ENCODE measurements at places on chromosomes 7 and 10.

DNA sequence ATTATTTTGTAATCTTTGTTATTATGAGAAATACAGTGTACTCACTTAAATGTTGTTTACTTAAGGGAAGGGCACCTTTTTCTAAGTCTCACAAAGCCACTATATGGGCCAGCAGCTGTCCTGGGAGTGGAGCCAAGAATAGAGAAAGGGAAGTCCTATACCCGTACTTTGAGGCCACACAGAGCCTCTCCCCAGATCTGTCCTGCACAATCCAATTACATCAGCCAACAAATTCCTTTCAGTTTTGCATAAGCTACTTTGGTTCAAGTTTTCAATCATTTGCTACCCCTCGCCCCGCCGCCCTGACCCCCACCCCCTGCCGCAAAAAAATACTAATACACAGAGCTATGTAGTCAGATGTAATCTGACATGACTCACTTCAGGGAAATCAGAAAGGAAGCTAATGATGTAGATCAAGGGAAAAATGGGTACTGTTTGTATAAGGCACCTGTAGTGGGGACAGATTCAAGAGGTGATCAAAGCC is 297.4 kb upstream of the NEBL start:
- DNase-seq = peak; percentile 48

GRCh38 chr7:81618396-81619014 is 151.3 kb downstream of the HGF start:
- no peak for DNase-seq

GRCh38 chr7:132980402-132980801 is 101.5 kb downstream of the CHCHD3 start:
- DNase-seq = no peak

DNA sequence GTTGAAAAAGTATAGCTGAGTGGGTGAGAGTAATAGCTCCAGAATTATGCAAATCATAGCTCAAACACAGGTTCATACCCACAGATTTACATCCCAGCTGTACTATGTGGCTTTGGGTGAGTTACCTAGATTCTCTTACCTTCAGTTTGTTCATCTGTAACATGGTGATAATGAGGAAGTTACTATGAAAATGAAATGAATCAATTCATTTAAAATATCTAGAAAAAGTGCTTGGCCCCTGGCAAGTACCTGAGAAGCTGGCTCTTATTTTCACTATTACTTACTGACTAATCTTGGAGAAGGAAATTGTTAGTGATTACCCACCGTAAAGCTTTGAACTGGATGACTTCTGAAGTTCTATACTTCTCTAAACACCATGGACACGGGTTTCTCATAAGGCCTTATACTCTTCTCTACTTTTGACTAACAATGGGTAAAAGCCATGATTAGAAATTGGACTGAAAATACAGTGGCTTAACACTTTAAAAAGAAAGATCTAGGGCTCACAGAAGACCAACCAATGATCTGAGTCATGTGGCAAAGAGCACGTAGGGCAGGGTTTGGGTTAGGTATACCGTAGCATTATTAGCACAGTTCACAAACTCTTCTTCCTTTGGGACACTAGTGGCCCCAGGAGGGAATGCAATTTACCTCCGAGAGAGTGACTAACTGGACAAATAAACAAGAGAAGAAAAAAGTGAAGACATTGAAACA is 149.2 kb downstream of the PLPP4 start:
- DNase-seq = no peak

DNA sequence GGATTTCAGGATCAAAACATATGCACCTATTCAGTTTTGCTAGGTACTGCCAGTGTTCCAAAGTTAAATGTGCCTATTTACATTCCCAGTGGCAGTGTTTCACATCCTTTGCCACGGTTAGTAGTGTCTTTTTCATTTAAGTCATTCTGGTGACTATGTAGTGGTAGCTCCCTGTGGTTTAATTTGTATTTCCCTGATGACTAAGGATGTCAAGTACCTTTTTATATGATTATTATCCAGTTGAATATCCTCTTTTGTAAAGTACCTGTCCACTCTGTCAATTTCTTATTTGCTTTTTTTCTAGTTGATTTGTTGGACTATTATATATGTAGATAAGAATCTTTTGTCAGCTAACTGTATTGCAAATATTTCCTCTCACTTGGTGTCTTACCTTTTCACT is 45.1 kb downstream of the TMEM60 start:
- DNase-seq = no peak

DNA sequence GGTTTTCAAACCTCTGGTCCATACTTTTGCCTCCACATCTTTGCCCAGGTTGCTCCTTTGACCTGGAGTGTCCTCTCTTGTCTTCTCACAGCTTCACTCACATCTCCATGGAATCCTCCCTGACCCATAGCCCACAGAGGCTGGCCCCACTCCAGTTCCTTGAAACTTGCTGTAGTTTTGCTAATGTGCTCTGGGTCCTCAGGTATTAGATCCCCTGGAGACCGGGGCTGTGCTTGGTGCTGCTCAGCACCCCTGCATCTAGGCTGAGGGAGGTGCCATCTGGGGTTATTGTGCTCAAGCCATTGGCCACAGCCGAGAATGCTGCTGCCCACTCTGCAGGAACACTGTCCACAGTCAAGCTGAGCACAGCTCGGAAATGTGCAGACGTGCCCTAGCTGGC is 16.5 kb downstream of the KNDC1 start:
- no peak for DNase-seq

DNA sequence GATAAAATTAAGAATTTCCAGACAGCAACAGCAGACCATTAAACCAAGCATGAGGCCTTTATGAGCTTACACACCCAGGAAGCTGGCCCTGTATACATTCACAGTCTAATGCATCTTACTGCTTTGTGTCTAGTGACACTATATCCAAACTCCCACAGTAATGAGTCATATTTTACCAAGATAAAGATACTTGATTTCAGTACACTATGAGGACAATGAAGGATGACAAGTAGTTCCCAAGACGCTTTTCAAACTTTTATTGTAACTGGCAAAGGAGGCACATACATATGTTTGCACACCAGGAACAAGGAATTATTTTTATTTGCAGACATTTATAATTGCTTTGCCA is 148.0 kb downstream of the TSPAN12 start:
- DNase-seq = no peak

GRCh38 chr10:93259126-93259525 is 185.4 kb downstream of the CYP26A1 start:
- DNase-seq = no peak

GRCh38 chr10:102713539-102713813 is 721 bp downstream of the ARL3 start:
- DNase-seq = no peak

DNA sequence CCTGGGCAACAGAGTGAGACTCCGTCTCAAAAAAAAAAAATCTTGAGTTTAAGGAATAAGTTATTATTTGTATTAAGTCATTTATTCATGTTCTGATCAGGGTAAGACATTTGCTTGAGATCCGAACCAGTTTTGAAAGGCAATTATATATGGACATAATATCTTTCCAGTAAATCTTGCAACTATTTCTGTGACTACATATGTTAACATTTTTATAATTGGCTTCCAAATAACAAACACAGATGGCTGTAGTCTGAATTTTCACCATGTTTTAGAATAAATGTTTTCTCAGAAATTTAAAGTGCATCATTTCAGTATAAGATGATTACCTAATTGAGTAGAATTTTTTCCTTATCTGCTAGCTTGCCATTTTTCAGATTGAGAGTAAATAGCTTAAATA is 21.2 kb downstream of the AKAP9 start:
- DNase-seq = no peak

DNA sequence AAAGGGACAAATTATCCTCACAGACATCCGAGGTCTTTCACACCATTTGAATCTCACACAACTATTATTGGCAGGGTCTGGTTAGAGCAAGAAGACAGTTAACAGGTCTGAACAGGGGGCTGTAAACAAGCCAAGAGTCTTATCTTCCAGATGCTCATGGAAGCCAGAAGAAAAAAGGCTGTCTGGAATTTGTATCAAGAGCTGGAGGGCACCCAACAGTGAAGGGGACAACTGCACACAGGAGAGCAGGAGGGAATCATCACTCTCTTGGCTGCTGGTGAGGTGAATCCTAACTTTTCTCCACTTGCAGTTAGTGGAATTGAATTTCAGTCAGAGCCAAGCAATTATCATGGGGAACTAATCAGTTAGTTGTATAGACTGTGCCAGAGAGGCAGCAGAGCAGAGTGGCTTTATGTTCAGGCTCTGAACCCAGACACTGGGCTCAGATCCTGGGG is 880.2 kb upstream of the AUTS2 start:
- no peak for DNase-seq

DNA sequence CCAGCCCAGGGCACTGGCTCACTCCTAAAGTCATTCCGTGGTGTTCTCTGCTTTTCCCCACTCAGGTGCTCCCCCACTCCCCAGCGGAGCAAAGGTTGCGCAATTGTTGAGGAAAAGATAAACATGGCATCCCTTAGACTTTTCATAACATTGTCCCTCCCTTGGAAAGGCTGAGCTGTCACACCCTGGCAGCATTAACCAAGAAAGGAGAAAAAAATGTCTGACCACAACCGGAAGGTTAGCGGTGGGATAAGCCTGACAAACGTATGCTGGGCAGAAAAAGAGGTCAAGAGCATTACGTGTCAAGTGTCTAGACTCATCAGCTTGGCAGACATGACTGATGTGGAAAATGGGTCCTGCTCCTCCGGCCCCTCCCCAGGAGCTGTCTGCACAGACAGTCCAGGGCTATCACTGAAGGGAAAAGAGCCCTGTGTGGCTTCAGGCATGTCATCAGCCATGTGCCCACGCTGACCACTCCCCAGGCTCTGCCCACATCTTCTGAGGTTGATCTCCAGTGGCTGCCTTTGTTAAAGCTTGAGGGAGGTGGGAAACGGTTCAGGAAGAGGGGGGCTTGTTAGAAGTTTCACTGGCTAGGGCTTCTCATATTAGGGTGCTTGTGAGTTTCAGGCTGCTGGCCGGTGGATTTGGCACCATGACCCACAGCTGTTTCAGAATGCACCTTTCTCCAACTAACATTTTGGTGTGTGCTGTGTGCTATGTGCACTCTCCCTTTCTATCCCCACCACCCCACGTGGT is 30.1 kb downstream of the BTBD16 start:
- no peak for DNase-seq

DNA sequence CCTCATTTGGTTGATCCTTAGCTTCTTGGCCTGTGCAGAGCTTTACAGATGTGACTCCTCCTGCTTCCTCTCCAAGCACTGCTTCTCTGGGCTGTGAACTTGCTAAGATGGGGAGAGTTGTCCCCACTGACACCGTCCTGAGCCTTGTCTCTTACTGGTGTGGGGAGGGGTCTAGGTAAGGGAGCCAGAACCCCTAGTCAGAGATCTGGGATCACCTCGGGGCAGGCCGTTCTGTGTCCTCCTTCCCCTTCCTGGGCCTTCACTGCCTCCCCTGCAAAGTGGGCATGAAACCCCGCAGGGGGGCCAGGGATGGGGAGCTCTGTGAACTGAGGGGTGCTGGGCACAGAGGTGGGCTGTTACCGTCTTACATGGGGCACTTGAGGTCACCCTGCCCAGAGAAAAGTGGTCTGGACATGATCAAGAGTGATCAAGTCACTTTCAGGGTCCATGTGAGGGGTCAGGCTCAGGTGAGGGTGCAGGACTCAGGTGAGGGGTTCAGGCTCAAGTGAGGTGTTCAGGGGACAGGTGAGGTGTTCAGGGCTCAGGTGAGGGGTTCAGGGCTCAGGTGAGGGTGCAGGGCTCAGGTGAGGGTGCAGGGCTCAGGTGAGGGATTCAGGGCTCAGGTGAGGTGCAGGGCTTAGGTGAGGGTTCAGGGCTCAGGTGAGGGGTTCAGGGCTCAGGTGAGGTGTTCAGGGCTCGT is 86.2 kb downstream of the ADCY1 start:
- no peak for DNase-seq

GRCh38 chr10:101014966-101015581 is 15.5 kb downstream of the LZTS2 start:
- DNase-seq = no peak

GRCh38 chr10:31071232-31072005 is 39.8 kb upstream of the ZNF438 start:
- no peak for DNase-seq

DNA sequence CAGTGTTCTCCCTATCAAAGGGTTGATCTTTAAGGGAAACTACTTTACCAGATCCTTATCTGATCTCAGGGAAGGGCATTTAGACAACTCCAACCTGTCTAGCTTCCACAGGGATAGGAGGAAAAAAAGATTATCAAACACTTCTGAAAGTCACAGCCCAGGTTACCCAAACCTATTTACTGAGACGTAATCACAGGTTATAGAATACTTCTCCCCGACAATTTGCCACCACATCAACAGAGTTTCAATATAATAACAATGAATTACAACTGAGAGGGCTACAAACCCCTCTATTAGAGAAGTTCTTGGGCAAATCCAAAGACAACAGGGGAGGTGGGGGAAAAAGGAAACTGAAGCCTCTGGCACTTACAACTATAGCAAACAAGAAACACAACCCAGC is 26.3 kb downstream of the CFAP70 start:
- no peak for DNase-seq

GRCh38 chr7:50978633-50979215 is 196.0 kb upstream of the GRB10 start:
- DNase-seq = no peak

DNA sequence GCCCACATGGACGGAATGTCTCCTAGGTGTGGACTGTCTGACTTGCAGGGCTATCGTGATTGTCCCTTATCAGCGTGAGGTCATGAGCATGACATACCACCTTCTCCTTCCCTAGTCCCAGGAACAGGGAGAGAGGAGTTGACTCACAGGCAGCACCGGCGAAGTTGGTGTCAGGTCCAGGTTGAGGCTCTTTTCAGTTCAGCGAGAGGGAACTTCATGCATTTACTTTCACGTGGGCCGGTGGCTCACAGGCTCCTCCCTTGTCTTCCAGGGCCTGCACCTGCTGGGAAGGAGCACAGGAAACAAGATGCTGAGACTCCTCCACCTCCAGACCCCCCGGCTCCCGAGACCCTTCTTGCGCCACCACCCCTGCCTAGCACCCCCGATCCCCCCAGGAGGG is 46.1 kb downstream of the PROSER2 start:
- DNase-seq = no peak

DNA sequence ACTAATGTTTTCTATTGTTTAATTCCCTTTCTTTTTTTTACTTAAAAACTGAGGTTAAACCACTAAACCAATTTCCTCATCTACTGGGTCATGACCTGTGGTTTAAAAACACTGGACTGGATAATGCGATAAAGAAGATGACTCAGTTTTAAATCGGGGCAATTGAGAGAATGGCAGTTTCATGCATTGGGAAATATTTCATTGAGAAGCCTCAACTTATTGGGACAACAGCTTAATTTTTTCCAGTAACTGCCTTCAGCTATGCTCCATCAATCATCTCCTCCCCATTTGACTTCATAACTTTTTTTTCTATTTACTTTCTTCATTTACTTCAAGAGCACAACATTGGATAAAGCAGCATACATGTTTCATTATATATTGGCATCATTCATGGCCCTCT is 61.8 kb upstream of the MET start:
- DNase-seq = no peak

Data from lower lobe of right lung (tissue), 2 donors.